Neural crest cell (in vitro differentiated cells): ENCODE measurements at places on chromosomes 3 and 15. TPM values are rescaled to one million over a fixed set of nuclear protein-coding genes. Genes with fewer than 3 reads are reported as not detected.

DNA sequence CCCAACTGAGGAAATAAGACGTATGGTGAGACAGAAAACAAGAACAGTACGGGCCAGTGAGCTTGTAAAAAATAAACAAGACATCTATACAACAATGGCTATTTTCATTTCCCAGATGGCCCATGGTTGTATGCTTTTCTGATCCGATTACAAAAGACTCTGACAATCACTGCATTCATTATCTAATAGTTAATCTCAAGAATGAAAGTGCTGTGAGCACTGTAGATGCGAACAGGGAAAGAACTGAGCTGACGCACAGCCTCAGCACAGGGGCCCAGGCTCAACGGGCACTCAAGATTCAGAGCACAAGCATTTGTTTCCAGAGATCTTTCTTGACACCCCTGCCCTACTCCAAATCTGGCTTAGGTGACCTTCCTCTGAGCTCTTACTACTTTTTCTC, 6.9 kb downstream of the MTMR10 start:
- H3K4me3 ChIP-seq, result peak overlapping the region; percentile 5
- H3K4me1 ChIP-seq, result peaks cover 43% of the 10 kb centered on the region
- H3K27ac ChIP-seq, result no peak overlapping the region
- H3K36me3 ChIP-seq, result peaks cover 8% of the 10 kb centered on the region
- H3K27me3 ChIP-seq, result no peaks in the 10 kb centered on the region
- DNase-seq, result no peak

- DNase-seq, result no peak
- no peak overlapping the region for H3K4me3 ChIP-seq
- H3K4me1 ChIP-seq, result peaks cover 9% of the 10 kb centered on the region
- no peaks in the 10 kb centered on the region for H3K36me3 ChIP-seq
Measured at GRCh38 chr3:124791639-124792151, 61.4 kb downstream of the UMPS start.

DNA sequence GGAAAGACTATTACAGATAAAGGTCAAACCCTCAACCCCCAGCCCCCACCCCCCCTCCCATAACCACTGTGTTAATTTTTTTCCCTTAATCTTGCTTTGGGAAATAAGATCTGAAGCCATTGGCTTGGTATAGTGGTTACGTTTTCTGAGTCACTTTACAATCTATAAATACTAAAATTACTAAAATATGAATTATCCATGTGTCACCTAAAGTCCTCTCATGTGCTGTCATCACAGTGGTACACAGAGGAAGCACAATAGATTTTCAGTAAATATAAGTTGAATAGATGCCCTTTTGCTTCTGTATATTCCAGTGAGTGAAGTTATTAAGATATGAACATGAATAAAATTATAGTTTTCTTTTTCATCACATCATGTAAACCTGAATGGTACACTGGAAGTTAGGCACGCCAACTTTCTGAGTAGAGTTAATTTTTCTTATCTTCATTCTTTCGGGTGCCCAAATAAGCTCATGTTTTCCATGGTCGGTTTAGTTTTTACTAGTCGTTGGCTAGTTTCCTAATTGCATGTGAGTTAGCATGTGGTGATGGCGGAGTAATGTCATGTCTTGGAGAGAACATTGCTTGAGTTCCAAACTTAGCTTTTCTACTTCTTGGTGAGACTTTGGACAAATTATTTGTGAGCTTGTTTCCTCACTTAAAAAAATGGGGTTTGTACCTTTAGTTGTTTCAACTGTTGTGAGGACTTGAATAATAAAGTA, 11.5 kb downstream of the PPP4R2 start:
- H3K27me3 ChIP-seq, result no peaks in the 10 kb centered on the region
- no peak overlapping the region for H3K4me3 ChIP-seq
- H3K4me1 ChIP-seq, result peaks cover 49% of the 10 kb centered on the region
- H3K27ac ChIP-seq, result no peak overlapping the region
- peaks cover 25% of the 10 kb centered on the region for H3K36me3 ChIP-seq

SAMMSON gene
- not detected in 2 replicates for total RNA-seq

LRRIQ4 gene
- 0.12 and 0.16 TPM in 2 replicates for total RNA-seq

SLCO2A1 gene
- 0.07 and 0.33 TPM in 2 replicates for total RNA-seq

RAB6B gene
- 15.5 and 18.1 TPM in 2 replicates for total RNA-seq

FBXO40 gene
- not detected in 2 replicates for total RNA-seq

SLC25A38 gene
- total RNA-seq, result 26.6 and 28.4 TPM in 2 replicates

COLQ gene
- total RNA-seq, result 2.8 and 3.2 TPM in 2 replicates

NPAP1 gene
- total RNA-seq, result 0.23 and 0.30 TPM in 2 replicates
